A549 (cell line): ENCODE measurements at places on chromosomes 5 and 9. TPM values are rescaled to one million over a fixed set of nuclear protein-coding genes. Genes with fewer than 3 reads are reported as not detected.
A peak's percentile ranks its signal among the peaks of the same experiment; 100 is the strongest.

DNA sequence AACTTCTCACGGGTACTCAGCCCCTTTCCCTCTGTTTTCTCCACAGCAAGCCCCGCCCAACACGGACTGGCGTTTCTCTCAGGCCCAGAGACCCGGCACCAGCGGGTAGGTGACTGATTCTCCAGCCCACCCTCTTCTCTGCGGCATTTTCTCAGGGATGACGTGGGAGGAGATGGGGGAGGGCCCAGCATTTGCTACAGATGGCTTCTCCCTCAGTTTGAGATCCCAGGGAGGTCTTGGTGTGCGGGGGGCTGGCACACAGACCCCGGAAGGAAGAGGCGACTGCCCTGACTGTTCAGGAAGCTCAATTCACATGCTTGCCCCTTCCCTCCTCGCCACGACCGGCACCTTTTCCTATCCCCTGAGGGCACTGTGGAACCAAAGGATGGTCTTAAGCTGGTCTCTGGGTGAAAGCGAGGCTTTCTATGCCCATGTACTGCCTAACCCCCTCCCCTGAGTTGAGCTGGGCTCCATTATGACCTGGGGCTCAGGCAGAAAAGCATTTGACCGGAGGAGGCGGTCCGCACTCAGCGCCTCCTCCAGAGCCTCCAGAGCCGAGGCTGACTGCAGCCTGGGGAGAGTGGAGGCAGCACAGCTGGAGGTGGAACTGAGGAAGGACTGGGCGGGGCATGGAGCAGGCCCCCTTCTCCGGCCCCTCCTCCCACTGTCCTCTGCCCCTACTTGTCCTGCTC is 6.0 kb downstream of the PCDHGC5 start:
- no peak for DNase-seq

GRCh38 chr5:141940695-141941271 is 17.1 kb downstream of the DELE1 start:
- DNase-seq = peak; percentile 23

The SLC23A1 gene
- 4.0 to 5.1 TPM (median 4.3 TPM) in 3 replicates for polyA plus RNA-seq

GRCh38 chr9:4152101-4152600 is 147.7 kb downstream of the GLIS3 start:
- DNase-seq = no peak

DNA sequence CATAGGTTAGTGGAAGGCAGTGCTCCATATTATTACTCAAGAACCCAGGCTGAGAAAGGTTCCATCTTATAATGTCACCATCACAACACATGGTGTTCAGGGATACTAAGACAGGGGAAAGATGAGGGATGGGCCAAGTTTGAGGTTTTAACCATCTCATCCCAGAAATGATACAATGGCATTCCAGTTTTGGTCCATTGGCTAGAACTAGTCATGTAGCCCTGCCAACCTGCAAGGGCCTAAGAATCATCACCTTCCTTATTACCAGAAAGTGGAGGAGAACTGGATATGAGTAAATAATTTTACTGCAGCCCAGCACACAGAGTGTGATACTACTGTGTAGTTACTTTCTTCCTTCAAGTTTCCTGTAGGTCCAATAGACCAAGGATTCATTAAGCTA is 144.5 kb upstream of the ABCA1 start:
- DNase-seq = no peak

- no peak for DNase-seq
These were observed 114.4 kb downstream of the ROR2 start for GRCh38 chr9:91835632-91836031.
